ENCODE measurements at places on chromosomes 4 and X.

- no peak for DNase-seq
These were observed 51.2 kb upstream of the RPS6KA3 start for GRCh38 chrX:20317873-20318272.

GRCh38 chrX:110188701-110189558, 129.0 kb downstream of the AMMECR1 start:
- DNase-seq = no peak

GRCh38 chr4:56240554-56241174, 146.6 kb downstream of the AASDH start:
- no peak for DNase-seq

- DNase-seq = no peak
These were observed 30.6 kb upstream of the GTPBP6 start for GRCh38 chrX:349196-349595.

DNA sequence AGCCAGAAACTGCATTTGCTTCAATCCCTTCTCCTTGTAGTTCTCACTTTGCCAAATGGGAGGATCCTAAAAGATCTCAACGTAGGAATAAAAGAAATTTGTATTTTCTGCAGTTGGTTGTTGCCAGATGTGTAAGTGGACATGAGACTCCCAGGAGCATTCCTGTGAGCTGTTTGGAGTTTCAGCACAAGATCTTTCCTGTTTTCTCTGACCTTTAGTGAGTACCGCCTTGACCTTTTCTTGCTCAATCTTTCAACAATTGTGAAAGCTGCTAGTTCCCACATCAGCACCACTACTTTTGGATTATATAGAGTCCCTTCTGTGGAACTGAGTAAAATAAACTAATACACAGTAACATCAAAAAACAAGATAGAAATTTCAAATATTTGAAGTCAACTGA, 683.8 kb upstream of the PABPC4L start:
- no peak for DNase-seq

DNA sequence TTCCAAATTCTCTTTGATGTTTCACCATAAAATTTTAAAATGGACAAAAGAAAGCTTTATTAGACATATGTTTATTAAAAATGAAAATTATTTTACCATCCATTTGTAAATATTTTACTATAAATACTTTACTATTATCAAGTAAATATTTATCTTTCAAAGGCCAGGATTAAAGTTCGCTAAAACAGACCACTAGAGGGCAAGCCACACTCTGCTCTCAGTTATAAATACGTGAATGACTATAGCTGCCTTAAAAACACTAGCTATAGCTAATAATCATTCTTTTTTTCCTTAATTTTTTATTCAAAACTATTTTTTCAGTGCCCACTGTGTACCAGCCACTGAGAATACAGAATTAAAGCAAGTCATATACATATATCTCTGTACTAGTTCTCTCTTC, 38.6 kb downstream of the UNC5C start:
- DNase-seq = no peak

DNA sequence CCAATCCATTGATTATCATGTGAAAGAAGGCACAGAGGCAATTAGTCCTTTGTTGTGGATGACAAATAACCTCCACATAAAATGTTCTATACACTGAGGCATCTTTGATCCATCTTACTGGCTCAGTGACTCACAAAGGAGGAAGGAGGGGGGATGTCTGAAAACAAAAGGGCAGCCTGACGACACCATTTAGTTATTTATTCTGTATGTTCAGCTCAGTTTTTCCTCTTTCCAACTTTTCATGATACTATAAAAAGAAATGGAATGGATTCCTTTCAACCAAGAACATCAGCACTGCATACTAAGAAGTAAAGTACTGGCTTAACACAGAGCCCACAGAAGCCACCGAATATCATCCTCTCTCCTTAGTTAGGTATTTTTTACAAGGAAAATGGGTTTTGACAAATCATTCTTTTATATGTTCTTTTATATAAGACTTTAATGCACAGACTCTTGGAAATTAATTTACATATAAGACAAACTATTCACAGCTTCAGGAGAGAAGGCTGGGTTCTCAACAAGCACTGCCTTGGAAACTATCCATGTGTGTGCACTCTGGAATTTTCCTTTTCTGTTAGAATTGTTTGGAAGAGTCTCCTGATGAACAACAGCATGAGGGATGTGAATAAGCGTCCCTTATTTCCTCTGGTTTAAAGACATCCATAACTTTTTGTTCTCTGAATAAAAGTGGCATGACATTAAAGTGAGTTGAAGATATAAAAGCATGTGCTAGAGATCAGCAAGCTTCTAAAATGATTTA, 135.6 kb downstream of the TSPAN5 start:
- DNase-seq = no peak

GRCh38 chrX:47593522-47593921, 11.3 kb downstream of the TIMP1 start:
- DNase-seq = no peak

DNA sequence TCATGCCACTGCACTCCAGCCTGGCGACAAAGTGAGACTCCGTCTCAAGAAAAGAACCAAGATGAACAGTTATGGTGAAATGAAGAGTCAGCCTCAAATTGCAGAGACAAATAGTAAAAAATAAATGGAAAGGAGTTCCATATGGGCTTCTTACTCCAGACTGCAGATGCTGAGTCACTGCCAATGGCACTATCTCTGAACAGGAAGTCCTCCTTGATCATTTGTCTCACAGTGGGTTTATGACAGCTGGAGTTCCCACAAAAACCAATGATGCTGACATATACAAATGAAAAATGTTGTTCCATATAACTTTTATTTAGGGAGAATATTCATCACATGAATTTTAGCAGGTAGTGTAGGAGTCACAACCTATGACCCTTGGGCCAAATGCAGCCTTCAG, 631.6 kb downstream of the PCDH18 start:
- no peak for DNase-seq

- DNase-seq = no peak
These were observed 9.4 kb upstream of the PAK3 start for GRCh38 chrX:111086591-111087006.

DNA sequence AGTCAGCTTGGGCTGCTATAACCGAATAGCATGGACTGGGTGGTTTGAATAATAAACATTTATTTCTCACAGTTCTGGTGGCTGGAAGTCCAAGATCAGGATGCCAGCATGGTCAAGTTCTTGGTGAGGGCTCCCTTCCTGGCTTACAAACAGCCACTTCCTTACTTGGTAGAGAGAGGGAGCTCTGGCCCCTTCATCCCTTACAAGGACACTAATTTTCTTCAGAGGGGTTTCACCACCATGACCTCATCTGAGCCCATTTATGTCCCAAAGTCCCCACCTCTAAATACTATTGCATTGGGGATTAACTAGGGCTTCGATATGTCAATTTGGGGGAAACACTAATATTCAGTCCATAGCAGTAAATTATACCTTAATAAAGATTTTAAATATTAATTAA, 61.8 kb downstream of the CLNK start:
- DNase-seq = no peak

DNA sequence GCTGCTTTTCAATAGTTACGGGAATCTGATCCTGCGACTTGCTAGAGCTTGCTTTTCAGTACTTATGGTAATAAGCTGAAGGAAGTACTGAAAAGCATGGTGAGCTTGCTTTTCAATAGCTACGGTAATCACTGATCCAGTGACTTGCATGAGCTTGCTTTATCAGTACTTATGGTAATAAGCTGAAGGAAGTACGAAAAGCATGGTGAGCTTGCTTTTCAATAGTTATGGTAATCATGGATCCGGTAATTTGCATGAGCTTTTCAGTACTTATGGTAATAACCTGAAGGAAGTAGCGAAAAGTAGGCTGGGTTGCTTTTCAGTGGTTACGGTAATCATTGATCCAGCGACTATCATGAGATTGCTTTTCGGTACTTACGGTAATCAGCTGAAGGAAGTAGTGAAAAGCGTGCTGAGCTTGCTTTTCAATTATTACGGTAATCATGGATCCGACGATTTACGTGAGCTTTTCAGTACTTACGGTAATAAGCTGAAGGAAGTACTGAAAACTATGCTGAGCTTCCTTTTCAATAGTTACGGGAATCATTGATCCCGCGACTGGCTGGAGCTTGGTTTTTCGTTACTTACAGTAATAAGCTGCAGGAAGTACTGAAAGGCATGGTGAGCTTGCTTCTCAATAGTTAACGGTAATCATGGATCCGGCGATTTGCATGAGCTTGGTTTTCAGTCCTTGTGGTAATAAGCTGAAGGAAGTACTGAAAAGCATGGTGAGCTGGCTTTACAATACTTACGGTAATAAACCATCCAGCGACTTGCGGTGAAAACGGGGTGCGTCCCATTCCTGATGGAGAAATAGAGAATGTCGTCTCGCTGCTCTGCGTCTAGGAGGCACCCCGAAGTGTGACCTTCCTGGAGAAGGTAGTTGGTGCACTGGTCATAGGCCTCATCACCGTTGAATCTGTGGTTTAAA, 6.5 kb downstream of the CRLF2 start:
- DNase-seq = no peak

DNA sequence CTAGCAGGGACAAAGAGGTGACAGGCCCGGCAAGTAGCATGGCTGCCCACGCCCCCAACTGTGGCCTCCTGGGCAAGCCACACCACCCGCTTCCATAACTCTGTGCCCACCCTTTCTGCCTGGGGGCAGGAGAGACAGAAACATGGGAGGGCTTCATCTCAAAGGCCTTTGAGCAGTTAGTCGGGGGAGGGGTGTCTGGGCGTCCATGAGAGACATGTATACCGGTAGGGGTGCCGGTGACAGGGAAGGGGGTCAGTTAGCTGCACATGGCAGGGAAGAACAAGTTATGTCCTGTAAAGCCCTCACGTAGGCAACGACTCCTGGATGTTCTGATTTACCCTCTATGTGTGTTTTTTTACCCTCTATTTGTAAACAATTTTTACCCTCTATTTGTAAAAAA, 9.3 kb downstream of the PDZD4 start:
- DNase-seq = no peak

GRCh38 chr4:113040793-113041192, 8.7 kb upstream of the ANK2 start:
- DNase-seq = peak; percentile 4

GRCh38 chr4:114257501-114257900, 278.1 kb upstream of the ARSJ start:
- no peak for DNase-seq

GRCh38 chrX:73400136-73400748, 46.6 kb upstream of the CDX4 start:
- DNase-seq = no peak

DNA sequence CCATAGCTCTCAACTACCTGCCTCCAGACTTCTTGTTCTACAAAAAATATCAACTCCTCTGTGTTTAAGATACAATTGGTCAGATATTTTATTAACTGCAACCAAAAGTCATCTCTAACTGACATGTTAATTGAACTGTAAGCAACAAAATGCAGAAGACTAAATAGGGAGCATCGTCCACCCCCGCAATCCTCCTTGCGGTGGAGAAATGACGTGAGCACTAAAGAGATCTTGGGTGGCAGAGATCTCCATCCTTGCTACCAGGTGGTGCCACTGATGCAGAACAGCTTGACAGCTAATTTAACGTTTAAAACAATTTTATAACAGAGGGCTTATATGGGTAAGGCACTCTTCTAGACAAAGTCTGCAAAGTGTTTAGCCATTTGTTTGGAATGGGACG, 164.4 kb upstream of the FTHL17 start:
- DNase-seq = no peak

DNA sequence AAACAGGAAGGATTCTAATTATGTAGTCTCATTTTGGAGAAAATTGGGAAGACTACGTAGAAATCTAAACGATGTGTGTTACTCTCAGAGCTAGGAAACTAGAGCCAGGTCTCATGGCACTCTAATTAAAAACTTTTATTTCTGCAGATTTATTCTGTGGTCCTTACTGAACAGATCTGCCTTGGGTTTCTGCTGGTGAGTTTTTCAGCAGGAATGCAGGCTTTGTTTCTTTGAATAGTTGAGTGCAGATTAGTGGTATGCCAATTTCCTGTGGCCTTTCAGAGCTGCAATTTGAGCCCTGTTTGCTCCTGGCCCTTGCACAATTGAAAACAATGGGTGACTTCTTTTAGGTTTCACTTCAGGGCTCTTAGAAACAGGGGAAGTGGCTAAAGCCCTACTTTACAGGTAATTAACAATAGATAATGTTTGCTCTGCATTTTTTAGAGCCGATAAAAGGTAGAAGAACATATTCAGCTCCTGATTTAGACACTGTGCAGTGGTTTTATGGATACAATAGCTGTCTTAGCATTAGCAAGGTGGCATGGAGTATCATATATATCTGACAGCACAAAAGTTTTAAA, 21.8 kb downstream of the SPRY1 start:
- DNase-seq = no peak

GRCh38 chr4:23584024-23584423, 305.8 kb downstream of the PPARGC1A start:
- DNase-seq = no peak

DNA sequence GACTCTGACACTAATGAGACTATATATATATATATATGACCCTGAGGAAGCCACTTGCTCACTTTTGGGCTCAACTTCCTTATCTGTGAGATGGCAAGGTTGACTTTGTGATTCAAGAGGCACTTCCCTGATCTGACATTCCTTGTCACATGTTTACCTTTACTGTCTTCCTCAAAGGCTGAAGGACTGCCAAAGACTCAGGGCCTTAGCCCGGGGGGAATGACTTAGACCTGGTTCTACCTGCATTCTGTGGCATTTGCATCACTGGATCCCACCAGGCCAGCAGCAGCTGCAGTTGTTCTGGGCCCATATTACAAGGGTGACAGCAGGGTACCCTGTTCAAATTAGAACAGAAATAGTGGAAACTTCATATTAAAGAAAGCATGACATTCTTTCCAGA, 3.1 kb upstream of the HS6ST2 start:
- no peak for DNase-seq

DNA sequence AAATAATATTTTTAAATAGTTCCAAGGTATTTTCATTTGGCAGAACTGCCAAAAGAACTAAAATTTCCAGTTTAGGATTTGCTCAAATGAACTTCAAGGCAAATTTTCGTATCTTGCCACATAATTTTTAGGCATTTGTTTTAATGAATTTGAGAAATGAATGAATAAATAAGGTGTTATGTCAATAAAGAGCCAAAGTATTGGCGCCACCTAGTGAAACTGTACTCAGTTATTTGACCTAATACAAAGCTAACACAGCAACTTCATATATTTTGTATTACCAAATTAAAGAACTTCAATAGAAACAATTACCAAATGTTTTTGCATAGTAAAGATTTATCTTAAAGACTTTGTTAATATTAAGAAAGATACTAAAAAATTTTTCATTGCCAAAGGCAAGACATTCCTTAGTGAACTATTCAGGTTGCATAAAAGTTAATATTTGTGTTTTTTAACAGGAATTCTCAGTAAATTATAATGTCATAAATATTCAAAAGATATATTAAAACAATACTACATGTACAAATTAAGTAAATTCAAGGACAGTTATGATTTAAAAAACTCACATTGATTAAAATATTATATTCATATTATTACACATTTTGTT, 50.3 kb downstream of the STPG2 start:
- no peak for DNase-seq

- DNase-seq = no peak
These were observed 2340.7 kb downstream of the PCDH7 start for GRCh38 chr4:33060674-33061542.

DNA sequence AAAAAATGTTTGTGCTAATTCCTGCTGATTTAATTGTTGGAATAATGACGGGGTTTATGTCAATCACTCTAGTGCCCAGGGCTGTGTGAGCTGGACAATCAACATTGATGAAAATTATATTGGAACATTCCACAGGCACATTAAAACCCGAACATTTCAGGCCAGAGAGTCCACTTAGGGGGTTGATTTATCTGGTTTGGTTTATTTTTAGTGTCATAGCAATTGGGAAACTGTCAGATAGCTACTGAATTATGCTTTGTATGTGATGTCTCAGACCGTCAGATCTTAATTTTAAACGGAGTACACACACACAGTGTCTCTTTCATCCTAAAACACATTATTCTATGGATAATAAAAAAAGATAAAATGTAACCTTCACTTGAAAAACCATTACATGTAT, 51.5 kb downstream of the VEGFC start:
- no peak for DNase-seq

All from GM12864 (cell line).